ENCODE measurements at places on chromosomes 13 and 19.

GRCh38 chr13:96191367-96191766 is 101.5 kb downstream of the HS6ST3 start:
- no peak for DNase-seq

- no peak for DNase-seq
Observed at GRCh38 chr13:28636677-28637317, 22.1 kb upstream of the POMP start.

DNA sequence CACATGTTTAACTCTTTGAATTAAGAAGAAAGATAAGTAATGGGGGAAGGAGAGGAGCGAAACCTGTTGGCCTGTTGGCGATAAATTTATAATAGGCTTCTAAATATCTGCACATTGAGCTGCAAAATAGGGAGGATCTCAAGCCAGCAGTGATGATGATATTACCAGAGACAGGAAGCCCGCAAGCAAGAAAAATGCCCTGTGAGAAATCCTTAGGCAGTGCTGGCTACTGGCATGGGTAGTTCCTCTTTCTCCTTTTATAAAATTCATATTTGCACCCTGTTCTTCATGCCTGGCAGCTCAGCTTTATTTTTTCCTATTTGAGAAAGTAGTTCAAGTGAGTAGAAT is 858 bp upstream of the USP12 start:
- DNase-seq: no peak

- DNase-seq: no peak
Observed at GRCh38 chr13:48318377-48318811, 14.8 kb downstream of the RB1 start.

- no peak for DNase-seq
Observed at GRCh38 chr13:40433577-40433976, 232.9 kb downstream of the FOXO1 start.

- no peak for DNase-seq
Observed at GRCh38 chr13:31199849-31200636, at the start of gene B3GLCT. Gene B3GLCT (plus strand): TSS chr13:31199975. CDS start chr13:31200085, 110 bp downstream.

DNA sequence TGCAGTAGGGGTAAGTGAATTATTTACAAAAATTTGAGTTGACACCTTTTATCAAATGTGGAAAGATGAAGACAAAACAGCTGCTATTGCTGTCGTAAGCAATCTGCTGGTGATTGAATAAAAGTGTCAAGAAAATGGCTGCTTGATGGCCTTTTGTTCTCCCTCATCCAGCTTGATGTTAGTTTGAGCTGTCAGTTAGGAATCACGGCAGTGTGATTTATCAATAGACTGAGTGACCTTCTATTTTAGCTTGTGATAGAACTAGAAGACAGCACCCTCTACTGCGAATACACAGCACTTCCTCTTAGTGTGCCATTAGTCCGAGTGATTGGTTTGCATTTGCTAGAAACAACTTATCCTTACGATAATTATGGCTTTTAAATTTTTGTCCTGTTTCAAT is 76.3 kb downstream of the MZT1 start:
- DNase-seq: no peak

GRCh38 chr19:49150106-49150943 is 4.9 kb downstream of the HRC start:
- DNase-seq: peak; percentile 61

DNA sequence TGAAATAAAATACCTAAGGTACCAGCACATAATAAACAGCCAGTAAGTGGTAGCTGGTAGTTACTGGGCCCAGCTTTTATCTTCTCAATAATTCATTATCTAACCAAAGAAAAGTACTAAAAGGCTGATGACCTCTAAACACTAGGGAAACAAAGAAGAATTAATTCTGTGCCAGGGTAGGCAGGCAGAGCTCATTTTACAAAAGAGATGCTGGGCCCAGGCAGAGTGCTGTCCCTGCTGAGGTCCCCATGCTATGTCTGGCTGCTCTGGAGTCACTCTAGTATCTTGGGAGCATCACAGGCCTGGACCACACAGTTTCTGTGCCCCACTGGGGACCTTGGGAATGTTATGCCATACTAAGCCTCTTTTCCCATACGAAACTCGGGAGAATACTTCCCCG is 18.2 kb downstream of the ZNF507 start:
- DNase-seq: no peak

DNA sequence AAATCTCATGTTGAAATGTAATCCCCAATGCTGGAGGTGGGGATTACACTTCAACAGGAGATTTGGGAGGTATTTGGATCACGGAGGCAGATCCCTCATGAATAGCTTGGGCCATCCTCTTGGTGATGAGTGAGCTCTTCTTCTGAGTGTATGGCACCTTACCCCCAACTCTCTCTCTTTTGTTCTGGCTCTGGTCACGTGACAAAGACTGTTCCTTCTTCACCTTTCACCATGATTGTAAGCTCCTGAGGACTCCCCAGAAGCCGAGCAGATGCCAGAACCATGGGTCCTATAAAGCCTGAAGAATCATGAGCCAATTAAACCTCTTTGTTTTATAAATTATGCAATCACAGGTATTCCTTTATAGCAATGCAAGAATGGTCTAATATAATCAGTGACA is 684.2 kb downstream of the LIG4 start:
- DNase-seq: no peak

- DNase-seq: no peak
Observed at GRCh38 chr13:110283736-110284517, 23.0 kb downstream of the COL4A1 start.

GRCh38 chr13:95676105-95676761 is 706 bp upstream of the DNAJC3 start:
- DNase-seq: peak; percentile 5

DNA sequence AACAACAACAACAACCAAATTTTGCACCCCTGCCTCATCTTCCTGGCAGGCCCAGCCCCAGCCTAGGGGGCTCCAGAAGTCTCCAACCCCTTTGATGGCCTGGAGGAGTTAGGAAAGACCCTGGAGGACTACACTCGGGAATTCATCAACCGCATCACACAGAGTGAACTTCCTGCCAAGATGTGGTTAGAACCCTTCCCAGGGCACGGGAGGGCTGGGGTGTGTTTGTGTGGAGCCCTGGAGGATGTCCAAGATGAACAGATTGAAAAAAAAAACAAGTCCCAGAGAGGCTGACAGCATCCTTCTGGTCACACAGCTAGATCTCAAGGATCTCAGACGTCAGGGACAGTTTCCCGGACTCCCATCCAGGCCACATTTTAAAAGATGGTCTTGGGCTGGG is 13.3 kb downstream of the APOC1 start:
- DNase-seq: no peak

DNA sequence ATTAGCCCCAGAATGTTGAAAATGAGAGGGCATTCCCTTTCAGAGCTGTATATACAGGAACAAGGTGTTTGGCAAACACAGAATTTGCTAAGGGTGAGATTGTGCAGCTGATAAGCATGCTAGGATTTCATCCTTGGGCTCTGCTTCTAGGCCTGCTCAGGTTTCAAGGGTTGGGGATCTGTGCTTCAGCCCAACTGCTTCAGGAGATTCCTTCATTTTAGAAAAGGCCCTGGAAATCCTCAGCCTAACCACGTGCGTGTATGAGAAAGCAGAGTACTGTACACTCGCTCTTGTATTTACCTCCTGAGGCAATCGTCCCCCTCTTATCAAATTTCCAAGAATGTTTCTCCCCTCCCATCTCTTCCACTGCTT is 291.6 kb upstream of the ARGLU1 start:
- no peak for DNase-seq

- DNase-seq: no peak
Observed at GRCh38 chr13:78024996-78025395, 106.4 kb upstream of the EDNRB start.

- DNase-seq: no peak
Observed at GRCh38 chr19:33333151-33333550, 30.8 kb upstream of the CEBPA start.

- no peak for DNase-seq
Observed at GRCh38 chr13:47816831-47817230, 184.2 kb downstream of the SUCLA2 start.

- no peak for DNase-seq
Observed at GRCh38 chr13:98315466-98315865, 138.4 kb upstream of the RNF113B start.

GRCh38 chr19:3769494-3769893 is 2.5 kb downstream of the RAX2 start:
- no peak for DNase-seq

DNA sequence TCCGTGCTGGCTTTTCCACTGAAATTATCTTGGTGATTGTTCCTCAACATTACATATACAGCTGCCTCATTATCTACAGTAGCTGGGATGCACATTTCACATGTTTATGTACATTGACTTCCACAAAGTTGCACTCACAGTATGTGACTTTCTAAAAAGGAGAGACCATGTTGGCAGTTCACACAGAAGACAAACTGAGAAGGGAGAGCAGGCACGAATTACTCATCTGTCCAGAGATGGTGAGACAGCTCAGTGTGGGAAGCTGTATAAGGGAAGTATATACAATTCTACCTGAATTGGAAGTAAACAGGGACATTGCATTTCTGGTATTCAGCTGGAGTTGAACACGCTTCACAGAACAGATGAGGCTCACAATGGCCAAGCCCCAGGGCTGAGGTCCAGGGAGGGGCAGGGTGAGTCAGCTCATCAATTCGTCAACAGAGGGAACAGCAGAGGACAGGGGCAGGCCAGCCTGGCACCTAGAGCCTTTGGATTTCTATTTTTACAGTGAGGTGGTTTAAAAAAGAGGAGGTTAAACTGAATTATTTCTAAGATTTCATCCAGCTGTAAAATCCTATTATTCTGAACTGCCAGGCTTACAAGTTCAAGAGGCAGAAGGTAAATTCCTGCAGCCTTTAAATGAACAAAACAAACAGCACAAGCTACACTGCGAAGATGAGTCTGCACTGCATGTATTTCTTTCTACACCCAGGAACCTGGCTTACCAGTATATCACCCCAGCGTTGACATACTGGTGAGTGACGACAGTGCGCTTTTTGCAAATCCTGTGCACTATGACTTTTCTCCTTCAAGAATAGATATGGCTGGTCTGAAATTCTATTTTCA is 9.8 kb downstream of the PARP4 start:
- DNase-seq: no peak

- DNase-seq: no peak
Observed at GRCh38 chr13:100341327-100341726, 247.3 kb downstream of the GGACT start.

DNA sequence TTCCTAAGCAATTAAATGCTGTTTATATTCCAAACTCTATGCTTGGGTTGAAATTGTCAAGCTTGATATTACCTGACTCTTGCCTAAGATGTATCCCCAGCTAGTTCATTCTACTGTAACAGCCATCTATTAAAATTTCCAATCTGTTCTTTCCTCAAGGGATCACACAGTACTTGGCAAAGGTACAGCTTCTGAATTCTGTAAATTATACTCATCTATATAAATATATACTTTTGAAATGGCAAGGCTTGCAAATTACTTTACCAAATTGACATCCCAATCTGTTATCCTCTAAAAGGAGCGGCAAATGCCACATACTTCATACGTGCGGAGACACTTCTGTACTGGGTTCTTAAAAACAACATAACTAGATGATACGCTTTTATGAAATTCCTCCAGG is 330.2 kb downstream of the DNAJC15 start:
- DNase-seq: no peak

DNA sequence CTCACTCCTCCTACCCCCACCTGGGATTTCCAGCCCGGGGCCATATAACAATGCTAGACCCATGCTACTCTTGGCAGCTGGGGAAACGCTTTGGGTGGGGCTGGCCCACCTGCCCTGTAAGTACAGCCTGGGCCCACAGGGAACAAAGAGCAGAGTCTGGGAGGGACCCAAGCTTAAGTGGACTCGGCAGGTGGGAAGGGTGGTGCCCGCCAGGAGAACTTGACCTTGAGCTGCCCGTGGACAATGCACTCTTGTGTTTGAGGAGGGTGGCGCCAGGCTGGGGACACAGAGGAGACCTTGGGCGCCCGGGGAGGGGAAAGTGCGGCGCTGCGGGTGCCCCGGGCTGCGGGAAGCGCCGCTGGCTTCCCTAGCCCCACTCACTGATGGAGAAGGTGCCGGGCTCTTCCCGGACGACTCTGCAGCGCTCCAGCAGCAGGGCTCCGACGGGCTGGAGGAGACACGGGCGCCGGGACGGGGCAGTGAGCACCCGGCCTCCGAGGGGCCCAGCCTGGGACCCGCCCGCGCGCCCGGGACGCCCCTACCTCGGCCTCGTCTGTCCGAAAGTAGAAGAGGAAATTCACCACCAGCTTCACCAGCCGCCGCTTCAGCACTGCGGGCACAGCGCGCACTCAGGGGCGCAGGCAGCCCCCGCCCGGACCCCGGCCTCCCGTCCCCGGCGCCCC is 607 bp downstream of the PLEKHJ1 start:
- DNase-seq: no peak

DNA sequence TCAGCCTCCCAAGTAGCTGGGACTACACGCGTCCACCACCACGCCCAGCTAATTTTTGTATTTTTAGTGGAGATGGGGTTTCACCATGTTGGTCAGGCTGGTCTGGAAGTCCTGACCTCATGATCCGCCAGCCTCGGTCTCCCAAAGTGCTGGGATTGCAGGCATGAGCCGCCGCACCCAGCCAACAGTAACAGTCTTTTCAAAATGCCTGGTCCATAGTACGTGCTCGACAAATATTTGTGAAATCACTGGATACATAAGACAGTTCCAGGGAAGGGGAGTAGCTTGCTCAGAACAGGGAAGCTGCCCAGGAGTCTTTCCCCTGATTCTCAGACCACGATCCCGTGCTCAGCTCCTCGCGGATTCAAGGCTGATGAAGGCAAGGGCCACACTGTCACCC is 30.5 kb downstream of the CACNG6 start:
- DNase-seq: no peak

DNA sequence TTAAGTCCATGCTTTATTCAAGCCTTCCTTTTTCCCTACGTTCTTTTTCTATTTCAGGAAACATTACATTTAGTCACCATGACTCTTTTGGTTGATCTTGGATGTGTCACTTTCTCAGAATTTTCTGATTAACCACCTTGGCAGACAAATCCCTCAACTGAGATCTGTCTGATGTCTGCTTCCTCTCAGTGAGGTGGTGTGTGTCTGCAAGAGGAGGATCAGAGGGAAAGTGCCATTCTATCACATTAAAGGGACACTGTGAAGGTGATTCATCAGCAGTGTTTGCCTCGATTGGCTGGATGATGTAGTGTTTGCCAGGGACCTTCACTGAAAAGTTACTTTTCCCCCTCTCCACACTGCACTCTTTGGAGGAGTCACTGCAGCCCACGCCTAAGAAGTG is 3.0 kb upstream of the CCNP start:
- DNase-seq: no peak

Measured in HS-27A (cell line).